ENCODE measurements at places on chromosomes 7 and 10. TPM values are rescaled to one million over a fixed set of nuclear protein-coding genes. Genes with fewer than 3 reads are reported as not detected.

Gene UTF1
- total RNA-seq = 3.3 TPM

Gene MRPL32
- total RNA-seq = 73.0 TPM

Gene CCDC3
- 32.7 TPM for total RNA-seq

Gene AS3MT
- total RNA-seq = 4.9 TPM

Gene BTBD16
- total RNA-seq = not detected

Gene MMD2
- not detected for total RNA-seq

Gene SORCS3
- 4.5 TPM for total RNA-seq

Gene CALML3
- not detected for total RNA-seq

Gene LIPM
- not detected for total RNA-seq

Gene SPAG6
- 0.95 TPM for total RNA-seq

Gene FGL2
- 13.1 TPM for total RNA-seq

Gene SLC16A9
- 35.4 TPM for total RNA-seq

Gene INSIG1
- total RNA-seq = 29.8 TPM

Gene HEPACAM2
- not detected for total RNA-seq

Gene STAG3
- 2.3 TPM for total RNA-seq

Gene HABP2
- 2.3 TPM for total RNA-seq

Gene OR6V1
- not detected for total RNA-seq

Gene SMC3
- 47.2 TPM for total RNA-seq

Gene PNLIPRP1
- not detected for total RNA-seq

Gene ARHGEF35
- 6.5 TPM for total RNA-seq

Gene CUTC
- total RNA-seq = 13.0 TPM

Gene POMZP3
- 36.2 TPM for total RNA-seq

Gene NPC1L1
- 0.05 TPM for total RNA-seq

Gene CCDC172
- total RNA-seq = not detected

Gene OPN4
- total RNA-seq = not detected

Gene TRIM4
- total RNA-seq = 45.7 TPM

Gene TMEM270
- not detected for total RNA-seq

Gene TMEM176A
- 137 TPM for total RNA-seq

Gene MYO1G
- 0.61 TPM for total RNA-seq

Gene GPR158
- total RNA-seq = 0.10 TPM

Gene ATRNL1
- 77.8 TPM for total RNA-seq

Gene GPRIN2
- 0.95 TPM for total RNA-seq

Gene HYAL4
- not detected for total RNA-seq

Measured in ovary (tissue), 10 donors.